Pons (tissue), 1 donor: ENCODE measurements at places on chromosomes 11 and 22.

DNA sequence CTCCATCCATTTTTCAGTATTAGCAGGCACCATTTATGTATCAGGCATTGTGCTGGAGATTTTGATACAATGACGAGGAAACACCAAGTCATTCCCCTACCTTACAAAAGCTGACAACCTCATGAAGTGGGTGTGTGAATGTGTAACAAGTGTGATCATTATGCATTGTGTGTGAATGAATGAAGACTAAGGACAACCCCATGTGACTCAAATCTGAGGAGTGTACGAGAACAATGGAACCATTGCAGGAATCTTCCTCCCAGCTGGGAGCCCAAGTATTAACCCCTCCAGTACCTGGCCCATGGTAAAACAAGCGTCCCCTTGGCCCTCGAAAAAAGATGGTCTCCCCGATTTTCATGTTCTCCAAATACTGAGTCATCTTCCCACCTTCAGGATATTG, 4.4 kb downstream of the CYB5R2 start:
- DNase-seq = peak; percentile 96

DNA sequence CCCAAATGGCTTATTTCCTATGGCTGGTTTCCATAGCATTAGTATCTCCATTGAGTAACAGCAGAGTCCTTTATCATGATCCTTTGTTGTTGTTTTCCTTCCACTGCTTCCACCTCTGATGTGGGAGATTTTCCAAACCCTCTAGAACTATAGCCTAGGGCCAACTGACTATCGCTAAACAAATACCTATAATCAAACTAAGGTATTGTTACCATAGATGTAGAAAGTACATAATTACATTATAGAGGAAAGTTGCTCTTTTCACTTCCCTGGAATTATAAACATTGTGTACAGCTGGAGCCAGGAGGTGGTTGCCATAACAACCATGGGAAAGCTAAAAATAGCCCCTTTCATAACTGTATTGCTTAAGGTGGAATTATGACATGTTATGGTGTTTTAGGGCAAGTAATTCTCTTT, 47.0 kb upstream of the ALKBH3 start:
- DNase-seq = no peak

DNA sequence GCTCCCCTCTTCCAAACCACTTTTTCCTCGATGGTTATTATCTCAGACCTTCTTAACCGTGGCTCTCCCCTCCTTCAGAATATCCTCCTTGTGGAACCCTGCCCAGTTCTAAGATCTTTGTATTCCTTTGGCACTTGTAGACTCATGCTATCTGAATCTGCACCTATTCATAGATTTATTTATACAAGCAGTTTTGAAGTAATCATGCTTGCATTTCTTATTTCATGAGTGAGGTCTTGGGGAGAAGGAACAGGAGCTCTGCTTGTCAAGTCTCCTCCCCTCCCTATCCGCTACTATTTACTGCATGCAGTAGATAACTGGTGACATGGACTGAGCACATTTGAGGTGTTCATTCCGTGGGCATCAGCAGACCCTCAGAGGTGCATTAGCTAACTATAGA, 5.4 kb upstream of the MADD start:
- no peak for DNase-seq

- no peak for DNase-seq
Observed at GRCh38 chr11:33664827-33665226, 35.8 kb downstream of the C11orf91 start.

DNA sequence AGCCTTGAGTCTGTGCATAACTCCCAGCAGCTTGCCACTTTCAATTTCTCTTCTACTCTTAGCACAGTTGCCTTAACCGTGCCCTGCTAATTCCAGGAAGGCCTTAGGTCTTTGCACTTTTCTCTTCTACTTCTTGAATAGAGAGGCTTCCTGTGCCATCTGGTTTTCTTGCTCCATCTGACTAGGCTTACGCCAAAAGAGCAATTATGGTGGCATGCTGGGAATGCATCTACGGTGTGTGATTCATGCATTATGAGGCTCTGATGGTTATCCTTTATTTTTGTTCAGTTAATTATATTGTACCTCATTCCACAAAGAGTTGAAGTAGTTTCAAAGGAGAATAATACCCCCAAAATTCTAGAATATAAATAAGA, 29.4 kb downstream of the SIK2 start:
- DNase-seq = peak; percentile 22

DNA sequence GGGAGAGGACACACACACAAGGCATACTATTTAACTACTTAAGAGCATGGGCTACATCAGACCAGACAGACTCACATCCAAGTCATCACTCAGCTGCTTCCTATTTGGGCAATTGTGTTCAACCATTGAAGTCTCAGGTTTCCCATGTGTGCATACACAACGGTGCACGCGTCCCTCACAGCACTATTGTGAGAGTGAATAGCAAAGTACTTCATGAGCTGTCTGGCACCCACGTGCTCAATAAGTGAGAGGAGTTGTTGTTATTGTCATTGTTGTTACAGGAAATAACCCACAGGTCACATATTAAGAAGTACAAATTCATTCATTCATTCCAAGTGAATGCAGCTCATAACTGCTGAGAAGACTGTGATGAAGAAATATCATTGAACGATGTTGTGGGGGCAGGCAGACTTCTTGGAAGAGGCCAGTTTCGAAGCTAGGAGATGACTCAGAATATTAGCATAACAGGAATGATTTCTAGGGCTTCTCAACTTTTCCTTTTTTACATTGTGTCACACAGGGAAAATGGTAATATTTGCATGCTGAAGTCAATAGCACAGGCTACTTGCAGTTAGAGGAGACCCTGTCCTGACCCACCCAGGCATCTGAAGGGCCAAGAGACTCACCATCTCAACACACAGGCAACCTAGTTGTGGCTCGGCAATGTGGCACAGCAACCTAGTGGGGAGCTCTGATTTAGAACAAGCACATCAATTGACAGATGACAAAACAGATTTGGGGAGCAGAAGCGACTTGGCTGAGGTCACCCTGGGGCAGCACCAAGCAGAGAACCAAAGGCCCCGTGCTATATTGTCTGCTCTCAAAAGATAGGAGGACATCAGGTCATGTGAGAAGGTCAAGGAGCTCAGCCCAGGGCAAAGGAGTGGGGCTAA, 606.0 kb downstream of the BUD13 start:
- DNase-seq = no peak
